ENCODE measurements at places on chromosomes 2 and 18.

GRCh38 chr2:151718247-151718646, 16.0 kb downstream of the NEB start:
- DNase-seq: no peak

DNA sequence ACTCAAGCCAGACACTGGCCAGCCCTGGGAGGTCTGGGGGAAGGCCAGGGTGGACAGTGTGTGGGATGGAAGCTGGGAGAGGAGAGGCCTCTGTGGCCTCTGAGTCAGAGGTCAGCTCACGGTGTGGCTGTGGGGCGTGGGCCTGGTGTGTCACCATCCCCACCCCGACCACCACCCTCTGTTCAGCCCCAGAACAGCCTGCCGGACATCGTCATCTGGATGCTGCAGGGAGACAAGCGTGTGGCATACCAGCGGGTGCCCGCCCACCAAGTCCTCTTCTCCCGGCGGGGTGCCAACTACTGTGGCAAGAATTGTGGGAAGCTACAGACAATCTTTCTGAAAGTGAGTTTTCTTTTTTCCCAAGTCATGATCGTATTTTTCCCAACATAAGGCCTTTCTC, 110.5 kb downstream of the DYSF start:
- DNase-seq: no peak

DNA sequence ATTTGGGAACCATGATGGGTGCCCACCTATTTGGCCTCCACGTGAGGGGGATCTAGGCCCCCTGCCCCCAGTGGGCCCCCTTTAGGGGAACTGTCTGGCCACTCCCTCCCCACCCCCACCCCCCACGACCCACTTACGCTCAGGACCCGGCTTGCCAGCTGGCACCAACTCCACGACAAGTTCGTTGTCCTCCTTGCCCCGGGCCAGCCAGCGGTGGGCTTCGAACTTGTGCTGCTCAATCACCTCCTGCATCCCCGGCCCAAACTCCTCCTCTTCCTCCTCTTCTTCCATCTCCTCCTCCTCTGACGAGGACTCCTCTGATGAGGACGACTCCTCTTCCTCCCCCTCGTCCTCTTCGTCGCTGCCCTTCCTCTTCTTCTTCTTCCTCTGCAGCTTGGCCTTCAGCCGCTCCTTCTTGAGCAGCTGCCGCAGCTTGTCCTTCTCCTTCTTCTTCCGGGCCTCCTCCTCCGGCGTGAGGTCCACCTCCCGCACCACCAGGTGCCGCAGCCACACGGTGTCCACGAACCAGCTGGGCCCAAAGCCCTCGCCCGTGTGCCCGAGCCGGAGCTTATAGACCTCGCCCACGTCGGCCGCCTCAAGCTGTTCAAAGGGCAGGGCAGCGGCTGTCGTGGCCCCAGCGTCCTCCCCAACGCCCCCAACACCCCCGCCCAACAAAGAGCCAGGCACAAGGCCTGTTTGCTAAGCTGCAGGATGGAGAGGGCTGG, 96.9 kb downstream of the LOXHD1 start:
- peak; percentile 4 for DNase-seq

GRCh38 chr2:43518181-43518580, 77.7 kb downstream of the THADA start:
- no peak for DNase-seq

GRCh38 chr2:186612026-186612425, 22.2 kb downstream of the ITGAV start:
- no peak for DNase-seq

- DNase-seq: no peak
These were observed 49.3 kb downstream of the ZNF516 start for GRCh38 chr18:76445741-76446232.

GRCh38 chr2:128317181-128317898, 1.3 kb downstream of the HS6ST1 start:
- peak; percentile 43 for DNase-seq

DNA sequence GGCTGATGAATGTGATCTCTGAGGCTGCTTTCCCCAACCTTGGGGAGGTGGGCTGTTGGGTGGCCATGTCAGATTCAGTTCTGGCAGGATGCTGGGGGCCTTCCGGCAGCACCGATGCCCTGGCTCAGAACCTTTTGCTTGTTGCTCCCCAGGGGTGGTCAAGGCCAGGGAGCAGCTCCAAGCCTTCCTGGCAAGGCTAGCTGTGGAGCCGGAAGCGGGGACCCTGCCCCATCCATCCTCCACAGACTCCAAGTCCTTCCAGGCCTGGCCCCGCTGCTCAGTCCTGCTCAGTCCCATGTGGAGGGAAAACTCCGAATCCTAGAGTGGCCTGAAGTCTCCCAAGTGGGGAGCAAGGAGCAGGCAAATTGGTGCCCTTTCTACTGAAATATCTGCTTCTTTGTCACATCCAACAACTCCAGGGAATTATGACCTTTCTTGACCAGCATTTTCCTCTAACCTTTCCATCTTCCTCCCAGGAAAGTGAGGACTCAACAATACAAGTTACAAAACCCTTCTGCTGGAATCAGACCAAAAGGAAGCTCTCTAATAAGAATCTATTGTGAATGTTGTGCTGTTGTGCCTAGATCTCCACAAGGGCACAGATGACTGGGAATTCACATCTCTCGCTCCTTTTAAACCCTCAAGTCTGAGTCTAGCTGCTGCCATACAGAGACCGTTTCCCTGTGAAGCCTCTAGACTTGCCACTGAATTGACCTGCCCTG, 134.0 kb downstream of the MCFD2 start:
- no peak for DNase-seq
